ENCODE measurements at places on chromosomes 6 and 20.

DNA sequence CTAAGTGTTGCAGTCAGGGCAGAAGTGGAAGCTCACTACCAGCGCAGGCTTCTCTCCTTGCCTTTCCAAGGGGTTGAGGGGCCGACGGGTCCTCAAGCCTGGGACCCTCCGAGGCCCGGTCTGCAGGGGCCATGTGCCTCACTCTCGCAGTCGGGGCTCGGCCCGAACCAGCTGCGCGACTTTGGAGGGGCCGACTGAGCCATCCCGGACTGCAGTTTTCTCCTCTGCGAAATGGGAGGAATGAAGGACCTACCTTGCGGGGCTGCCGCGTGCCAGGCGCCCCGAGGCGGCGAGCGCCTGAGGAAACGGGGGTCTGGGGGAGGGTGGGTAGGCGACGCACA, 5.6 kb downstream of the LZTS3 start:
- DNase-seq, result no peak

- DNase-seq, result no peak
Measured at GRCh38 chr6:138434925-138435324, 30.9 kb downstream of the HEBP2 start.

DNA sequence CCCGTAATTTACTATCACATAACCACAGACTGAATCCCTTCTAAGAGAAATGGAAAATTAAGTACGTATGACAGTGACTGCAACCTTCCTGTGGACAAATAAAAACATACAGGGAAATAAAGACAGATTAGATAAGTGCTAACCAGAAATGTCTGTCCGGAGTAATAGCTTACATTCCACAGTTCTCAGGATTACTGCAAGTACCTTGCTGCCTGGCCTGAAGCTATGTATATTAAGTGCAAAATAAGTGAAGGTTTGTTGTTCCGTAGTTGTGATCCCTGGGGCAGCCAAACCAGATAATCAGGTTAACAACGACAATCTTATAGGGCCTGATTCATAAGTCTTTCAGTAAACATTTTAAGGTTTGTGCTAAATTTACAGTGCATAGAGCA, 2.8 kb downstream of the NEDD9 start:
- no peak for DNase-seq

DNA sequence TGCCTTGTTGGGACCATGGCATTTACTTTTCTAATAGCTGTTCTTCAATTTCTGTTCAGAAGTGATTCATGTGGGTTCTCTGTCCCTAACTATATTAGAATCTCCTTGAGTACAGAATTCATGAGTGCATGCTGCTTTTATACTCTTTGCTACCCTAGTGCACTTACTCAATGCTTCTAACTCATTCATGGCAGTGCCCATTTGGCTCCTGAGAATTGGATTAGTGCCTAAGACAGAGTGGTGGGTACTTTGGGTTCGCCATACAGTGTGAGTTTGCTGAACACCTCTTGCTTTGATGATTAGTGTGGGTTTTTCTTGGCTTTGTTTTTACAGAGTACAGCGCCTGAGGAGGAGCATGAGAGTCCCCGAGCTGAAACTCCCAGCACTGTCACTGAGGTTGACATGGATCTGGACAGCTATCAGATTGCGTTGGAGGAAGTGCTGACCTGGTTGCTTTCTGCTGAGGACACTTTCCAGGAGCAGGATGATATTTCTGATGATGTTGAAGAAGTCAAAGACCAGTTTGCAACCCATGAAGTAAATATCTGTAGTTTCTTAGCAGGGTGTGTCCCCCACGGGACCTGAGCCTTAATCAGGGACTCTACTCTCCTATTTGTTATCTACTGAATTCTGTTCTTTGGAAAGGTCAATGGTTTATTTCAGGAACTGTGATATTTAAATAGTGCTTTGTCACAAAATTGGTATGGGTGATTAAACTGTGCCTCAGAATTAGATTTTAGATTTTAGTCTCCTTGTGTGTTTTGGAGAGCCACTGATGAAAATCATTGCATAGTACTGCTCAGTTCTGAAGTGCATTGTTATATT, 150.7 kb downstream of the UTRN start:
- no peak for DNase-seq

GRCh38 chr20:32497589-32498224, 87.4 kb downstream of the NOL4L start:
- DNase-seq, result no peak

Data from CD4-positive, alpha-beta T cell treated with Interleukin-6 at 100 ng/mL for 8 hours (primary cell).